ENCODE measurements at places on chromosomes 2 and 18.
A peak's percentile ranks its signal among the peaks of the same experiment; 100 is the strongest.

- no peak for DNase-seq
These were observed 303.2 kb upstream of the MC4R start for GRCh38 chr18:60675801-60676200.

DNA sequence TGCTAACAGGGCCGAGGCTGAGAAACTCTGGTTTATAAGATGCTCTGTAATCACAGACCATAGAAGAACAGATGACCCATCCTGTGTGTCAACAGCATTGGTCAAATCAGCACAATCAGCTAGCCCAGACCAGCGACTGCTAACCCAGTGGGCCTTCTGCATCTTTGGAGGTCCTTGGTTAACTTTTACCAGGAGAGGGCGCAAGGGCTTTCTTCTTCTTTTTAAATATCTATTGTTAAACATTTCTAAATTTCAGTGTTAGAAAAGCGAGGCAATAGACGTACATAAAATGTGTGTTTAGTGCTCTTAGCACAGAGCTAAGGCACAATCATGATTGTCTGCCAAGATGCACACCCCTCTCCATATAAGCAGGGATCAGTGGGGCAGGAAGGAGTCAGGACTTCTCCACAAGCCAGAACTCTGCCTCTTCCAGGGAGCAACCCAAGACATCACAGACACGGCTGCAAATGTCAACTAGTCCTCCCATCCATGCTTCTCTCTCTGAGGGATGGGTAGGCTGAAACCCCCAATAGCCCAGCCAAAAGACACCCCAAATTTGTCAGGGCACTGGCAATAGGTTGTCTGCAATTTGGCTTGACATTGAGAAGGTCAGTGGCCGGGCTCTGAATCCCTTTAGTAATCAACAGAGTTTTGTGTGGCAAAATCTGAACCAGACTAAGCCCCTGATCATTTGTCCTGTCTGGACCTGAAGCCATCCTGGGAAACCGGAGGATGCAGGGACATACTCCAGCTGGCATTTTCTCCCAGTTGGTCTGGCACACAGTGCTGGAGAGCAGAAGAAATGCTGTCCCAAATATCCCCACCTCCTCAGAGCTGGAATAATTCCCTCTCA lies 188.2 kb downstream of the BCL2 start:
- DNase-seq = peak; percentile 67

- DNase-seq = no peak
These were observed 62.6 kb downstream of the SMAD7 start for GRCh38 chr18:48887905-48888772.

DNA sequence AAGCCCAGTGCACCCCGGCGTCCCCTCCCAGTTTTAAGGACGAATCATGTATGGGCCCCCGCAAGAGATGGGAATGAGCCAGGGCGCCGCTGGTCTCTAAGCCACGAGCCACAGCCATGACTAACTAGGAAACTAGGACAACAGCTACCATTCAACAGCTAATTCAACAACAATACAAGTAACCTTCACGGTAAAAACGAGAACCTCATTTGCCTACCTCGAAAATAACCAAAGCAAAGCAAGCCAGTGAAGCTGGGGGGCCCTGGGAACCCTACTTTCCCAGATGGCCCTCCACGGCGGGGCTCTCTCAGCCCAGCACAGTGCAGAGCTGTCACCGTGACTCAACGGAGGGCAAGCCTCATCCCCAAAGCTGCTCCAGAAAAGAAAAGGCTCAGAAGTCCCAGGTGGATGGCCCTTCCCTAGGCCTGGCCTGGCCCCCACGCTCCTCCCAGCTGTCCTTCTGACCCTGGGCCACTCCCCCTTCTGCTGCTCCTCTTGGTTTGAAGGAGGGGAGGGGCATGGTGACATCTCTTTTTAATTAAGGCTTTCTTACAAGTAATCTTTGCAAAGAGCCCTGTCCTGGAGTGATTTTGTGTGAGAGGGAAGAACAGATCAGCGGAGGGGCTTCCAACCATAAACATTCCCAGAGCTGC lies 126.3 kb downstream of the HDAC4 start:
- no peak for DNase-seq

DNA sequence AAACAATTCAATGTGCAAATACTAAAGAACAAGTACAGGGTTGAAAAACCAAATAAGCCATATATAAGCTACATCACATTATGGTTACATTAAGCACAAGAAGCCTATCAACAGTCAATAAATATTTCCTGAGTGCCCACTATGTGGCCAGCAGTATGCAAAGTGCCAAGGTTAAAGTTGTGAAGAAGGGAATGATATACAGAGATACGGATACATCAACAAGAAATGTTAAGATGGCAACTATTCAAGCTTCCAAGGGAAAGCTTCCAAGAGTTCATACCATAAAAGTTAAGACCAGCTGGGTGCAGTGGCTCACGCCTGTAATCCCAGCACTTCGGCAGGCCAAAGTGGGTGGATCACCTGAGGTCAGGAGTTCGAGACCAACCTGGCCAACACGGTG lies 14.0 kb downstream of the DYM start:
- DNase-seq = no peak

DNA sequence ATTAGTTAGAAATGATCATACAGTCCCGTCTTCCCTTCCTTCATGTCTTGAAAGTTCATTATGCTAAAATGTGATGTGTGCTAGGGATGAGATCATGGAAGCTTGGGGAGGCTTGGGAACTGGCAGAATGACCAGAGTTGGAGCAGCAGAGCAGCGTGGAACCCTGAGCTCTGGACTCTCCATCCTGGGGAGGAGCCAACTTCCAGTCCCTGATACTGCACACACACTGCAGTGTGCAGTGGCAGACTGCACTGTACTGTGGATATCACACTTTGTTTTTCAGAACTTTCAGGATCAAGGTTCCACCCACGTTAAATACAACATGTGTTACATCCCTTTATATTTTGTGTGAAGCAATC lies 27.3 kb upstream of the GREB1 start:
- DNase-seq = no peak
